ENCODE measurements at places on chromosomes 11 and 22.

- no peak for DNase-seq
Observed at GRCh38 chr11:88531831-88532230, 194.3 kb upstream of the CTSC start.

DNA sequence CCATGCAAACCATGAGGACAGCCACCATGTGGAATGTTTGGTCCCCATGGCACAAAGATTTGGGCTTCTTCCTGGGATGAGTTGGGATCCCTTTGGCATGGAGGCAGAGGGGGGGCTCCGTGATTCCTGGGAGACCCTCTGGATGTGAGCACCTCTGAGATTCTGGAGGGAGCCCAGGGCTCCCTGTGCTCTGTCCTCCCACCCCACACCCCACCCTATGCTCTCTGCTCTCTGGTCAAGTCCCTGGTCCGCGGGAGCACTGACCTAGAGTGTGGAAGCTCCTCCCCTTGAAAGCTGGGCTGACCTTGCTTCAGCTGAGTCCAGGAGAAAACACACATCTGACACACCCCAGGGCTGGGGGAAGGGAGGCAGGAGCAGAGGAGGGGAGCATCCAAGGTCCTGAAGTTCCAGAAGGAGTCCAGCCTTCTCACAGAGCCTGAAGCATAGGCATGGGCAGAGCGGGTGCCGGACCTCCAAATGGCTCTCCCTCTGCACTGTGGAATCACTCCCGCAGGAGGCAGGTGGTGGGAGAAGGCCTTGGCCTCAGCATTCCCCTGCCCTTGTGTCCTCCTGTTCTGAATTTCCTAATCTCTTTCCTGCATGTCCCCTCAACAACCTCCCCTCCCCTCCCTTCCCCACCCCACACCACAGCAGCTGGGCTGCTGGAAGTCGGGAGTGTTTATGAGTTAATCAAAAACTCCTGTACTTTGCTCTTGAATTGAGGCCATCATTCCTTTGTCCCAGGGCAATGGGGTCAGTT is 25.7 kb upstream of the OAF start:
- no peak for DNase-seq

DNA sequence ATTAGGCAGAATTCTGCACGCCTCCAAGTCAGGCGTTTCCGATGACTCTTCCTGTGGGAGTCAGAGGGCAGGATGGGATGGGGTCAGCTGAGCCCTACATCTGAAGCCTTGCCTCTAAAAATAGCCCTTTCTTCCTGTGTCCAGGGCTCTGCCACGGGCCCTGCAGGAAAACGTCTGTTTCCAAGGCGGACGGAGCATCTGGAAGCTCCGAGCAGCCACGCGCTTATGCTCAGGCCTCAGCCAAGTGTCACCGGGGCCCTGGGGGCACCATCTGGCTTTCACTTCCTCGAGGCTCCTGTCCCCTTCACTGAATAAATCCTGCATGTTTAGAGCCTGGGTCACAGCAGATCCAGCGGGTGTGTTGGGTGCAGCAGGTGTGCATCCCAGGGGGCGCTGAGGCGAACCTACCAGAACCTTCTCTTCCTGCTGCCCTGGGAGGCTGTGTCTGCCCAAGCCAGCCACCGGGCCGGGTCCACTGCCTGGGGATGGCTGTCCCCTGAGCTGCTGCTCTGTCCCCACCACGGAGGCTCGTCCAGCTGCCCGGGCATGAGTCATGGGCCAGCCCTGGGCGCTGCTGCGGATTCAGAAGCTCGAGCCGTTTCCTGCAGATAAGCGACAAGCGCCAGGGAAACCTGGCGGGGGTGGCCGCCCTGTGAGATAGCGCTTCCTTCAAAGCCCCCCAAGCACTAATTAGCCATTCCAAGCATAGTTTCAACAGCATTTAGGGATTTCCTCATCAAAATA is 32.0 kb upstream of the LINC01488 start:
- no peak for DNase-seq

DNA sequence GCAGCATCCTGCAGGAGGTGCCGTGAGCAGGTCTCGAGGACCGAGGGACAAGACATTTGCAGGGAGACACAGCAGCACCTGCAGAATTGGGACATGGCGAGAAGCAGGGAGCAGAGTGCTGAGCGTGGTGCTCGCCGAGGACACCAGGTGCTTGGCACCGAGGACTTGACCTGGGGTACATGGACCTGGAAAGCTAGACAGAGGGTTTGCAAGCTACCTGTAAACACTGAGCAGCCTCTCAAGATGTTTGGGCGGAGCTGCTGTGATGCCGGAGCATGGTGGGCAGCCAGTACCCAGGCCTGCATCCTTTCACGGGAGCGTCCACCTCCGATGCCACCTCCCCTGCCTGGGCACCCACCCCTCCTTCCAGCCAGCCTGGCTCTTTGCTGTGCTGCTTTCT is 773.2 kb downstream of the TBC1D22A start:
- DNase-seq, result no peak

GRCh38 chr22:20194681-20195593 is 44.1 kb upstream of the CCDC188 start:
- DNase-seq, result no peak

GRCh38 chr11:92852229-92852628 is 117.2 kb upstream of the MTNR1B start:
- DNase-seq, result no peak

- DNase-seq, result no peak
Observed at GRCh38 chr11:113567867-113568544, 92.8 kb upstream of the DRD2 start.

- DNase-seq, result no peak
Observed at GRCh38 chr11:111671383-111671782, 69.1 kb downstream of the SIK2 start.

DNA sequence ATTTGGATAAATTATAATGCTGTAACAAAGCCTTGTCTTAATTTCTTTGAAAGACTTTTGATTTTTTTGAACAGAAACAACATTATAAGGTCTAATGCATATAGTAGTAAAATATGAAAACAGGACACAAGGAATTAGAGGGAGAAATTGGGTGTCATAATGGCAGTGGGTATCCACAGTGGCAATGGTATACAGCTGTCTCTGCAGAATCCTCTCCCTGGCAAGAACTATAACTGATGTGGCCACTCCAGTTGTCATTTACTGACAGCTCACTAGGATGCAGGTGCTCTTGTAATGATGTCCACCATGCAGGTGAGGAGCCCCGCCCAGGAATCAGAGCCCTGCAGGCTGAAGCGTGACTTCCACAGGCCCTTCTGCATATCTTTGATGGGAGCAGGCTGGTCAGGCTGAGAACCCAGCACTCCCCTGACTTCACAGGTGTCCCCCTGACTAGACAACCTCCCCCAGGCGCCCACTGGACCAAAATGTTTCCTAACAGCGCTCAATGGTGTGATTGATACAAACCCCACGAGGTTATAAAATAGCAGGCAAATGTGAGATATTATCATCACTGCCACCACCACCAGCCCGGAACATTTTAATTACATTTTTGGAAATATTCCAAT is 32.8 kb upstream of the SERPIND1 start:
- no peak for DNase-seq

DNA sequence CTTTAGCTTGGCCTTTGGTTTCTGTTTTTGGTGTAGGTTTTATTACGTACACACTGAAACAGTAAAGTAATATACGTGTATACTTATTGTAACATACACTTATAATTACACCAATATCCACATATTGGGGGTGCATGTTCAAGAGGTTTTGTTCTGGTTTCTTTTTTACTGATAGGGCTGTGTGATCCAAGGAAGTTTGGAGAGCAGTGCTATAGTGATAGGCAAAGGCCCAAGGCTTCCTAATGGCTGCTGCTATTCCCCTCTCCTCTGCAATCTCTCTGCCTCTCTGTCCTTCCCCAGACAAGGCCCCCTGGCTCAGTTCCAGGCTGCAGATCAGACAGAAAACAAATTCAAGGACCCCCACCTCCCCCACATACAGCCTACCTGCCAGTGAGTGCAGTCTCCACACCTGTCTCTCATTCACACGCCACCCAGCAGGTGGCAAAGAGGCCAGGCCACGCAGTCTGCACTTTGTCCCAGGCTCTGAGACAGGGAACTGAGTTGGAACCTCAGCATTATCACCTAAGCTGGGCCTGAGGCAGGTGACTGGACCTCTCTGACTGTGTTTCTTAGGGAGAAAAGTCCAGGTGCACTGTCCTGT is 15.1 kb downstream of the TMEM184B start:
- no peak for DNase-seq

All from CMK (cell line).